Activated T-helper 2 cell treated with anti-CD3 and anti-CD28 coated beads, Interferon-gamma antibody, Interleukin-2, Interleukin-4, amounts not matched to agents 10 μg/mL and 5 μg/mL and 100 μg/mL, durations not matched to agents 14 hours and 24 hours and 36 hours (primary cell): ENCODE measurements at places on chromosomes 16 and 17. TPM values are rescaled to one million over a fixed set of nuclear protein-coding genes. Genes with fewer than 3 reads are reported as not detected.

The CD300A gene
- 16.6 and 16.7 TPM in 2 replicates for total RNA-seq

The SLC52A1 gene
- 0.14 TPM in 2 replicates for total RNA-seq

The VAT1L gene
- not detected in 2 replicates for total RNA-seq

The KRT13 gene
- not detected in 2 replicates for total RNA-seq

- DNase-seq = no peak
- H3K4me3 ChIP-seq = no peak overlapping the region
- peaks cover 2% of the 10 kb centered on the region for H3K4me1 ChIP-seq
These were observed 15.0 kb upstream of the MYLK3 start for GRCh38 chr16:46763147-46763546.

DNA sequence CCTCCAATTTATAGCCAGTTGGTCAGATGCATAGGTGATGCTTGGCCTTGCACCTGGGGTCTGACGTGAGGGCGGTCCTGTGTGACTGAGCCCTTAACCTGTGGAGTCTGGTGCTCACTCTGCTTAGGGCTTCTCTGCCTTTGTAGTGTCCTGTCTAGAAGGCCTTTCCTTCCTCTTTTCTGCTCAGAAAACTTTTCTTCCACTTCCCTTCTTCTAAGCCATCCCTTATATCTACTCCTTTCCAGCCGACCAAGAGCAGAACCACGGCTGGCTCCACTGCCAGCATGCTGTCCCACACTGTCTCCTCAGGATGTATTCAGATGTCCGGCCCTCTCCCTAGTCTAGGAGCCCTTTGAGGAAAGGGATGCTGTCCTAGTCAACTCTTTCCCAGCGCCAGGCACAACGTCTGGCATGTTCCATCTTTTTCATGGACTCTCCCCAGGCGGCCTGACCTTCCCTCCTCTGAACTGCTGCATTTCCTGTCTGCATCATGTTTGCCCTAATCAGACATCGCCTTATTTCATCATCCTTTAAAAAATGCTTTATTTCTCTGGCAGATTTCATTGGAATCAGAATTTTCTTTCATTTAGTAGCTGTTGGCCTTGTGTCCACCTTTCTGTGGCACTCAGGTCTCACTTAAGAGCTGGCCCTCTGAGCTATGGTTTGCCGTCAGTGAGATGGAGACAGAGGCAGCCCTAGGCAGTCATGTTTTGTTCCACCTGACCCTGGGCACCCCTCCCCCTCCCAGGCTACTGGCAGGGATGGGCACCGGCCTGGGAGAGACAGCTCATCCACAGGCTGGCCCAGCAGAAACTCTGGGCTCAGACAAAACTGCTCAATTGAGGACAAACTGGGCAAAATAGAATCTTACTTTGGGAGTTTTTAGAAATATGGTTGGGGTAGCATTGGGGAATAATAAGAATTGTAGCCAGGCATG is 15.5 kb upstream of the BRCA1 start:
- H3K36me3 ChIP-seq = peaks cover 19% of the 10 kb centered on the region
- H3K4me3 ChIP-seq = no peak overlapping the region
- no peak overlapping the region for H3K27ac ChIP-seq
- no peaks in the 10 kb centered on the region for H3K27me3 ChIP-seq

- no peak for DNase-seq
- peaks cover 26% of the 10 kb centered on the region for H3K4me1 ChIP-seq
- H3K27me3 ChIP-seq = no peaks in the 10 kb centered on the region
- H3K4me3 ChIP-seq = no peak overlapping the region
These were observed 17.1 kb downstream of the UNC45B start for GRCh38 chr17:35164716-35165115.

DNA sequence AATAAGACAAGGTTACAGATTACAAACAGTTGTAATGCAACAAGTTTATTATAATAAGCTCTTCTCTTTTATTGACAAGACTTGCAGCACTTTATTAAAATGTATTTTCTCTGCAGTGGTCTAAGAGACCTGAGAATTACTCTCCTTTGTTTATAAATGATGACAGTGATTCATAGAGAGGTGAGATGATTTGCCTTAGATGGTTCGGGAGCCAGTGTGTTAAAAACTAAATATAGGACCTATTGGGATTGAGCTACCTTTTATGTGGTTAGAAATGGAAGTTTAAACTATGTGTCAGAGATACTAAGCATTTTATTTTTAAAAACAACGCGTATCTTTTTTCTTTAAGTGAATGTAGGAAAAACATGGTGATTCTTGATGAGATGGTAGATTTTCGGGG is 2.9 kb upstream of the KRTAP3-3 start:
- H3K36me3 ChIP-seq = no peaks in the 10 kb centered on the region
- H3K27ac ChIP-seq = no peak overlapping the region
- H3K4me3 ChIP-seq = no peak overlapping the region
- H3K4me1 ChIP-seq = no peaks in the 10 kb centered on the region
- H3K27me3 ChIP-seq = peaks cover 39% of the 10 kb centered on the region

GRCh38 chr17:57486882-57487301 is 230.6 kb downstream of the MSI2 start:
- peaks cover 15% of the 10 kb centered on the region for H3K36me3 ChIP-seq
- no peak for DNase-seq
- H3K4me3 ChIP-seq = no peak overlapping the region
- H3K4me1 ChIP-seq = peaks cover 38% of the 10 kb centered on the region
- peak overlapping the region; percentile 13 for H3K27ac ChIP-seq

GRCh38 chr17:76537578-76538280 is at the start of gene CYGB:
Gene CYGB, minus strand, starts transcription at chr17:76537709. Its CDS starts 167 bp downstream, at chr17:76537542.
- H3K4me3 ChIP-seq = no peak within 1 kb of the TSS
- H3K27me3 ChIP-seq = peaks cover 59% of the 10 kb centered on the region
- no peaks in the 10 kb centered on the region for H3K36me3 ChIP-seq
- DNase-seq = no peak
- H3K27ac ChIP-seq = no peak within 1 kb of the TSS
- H3K4me1 ChIP-seq = no peaks in the 10 kb centered on the region

DNA sequence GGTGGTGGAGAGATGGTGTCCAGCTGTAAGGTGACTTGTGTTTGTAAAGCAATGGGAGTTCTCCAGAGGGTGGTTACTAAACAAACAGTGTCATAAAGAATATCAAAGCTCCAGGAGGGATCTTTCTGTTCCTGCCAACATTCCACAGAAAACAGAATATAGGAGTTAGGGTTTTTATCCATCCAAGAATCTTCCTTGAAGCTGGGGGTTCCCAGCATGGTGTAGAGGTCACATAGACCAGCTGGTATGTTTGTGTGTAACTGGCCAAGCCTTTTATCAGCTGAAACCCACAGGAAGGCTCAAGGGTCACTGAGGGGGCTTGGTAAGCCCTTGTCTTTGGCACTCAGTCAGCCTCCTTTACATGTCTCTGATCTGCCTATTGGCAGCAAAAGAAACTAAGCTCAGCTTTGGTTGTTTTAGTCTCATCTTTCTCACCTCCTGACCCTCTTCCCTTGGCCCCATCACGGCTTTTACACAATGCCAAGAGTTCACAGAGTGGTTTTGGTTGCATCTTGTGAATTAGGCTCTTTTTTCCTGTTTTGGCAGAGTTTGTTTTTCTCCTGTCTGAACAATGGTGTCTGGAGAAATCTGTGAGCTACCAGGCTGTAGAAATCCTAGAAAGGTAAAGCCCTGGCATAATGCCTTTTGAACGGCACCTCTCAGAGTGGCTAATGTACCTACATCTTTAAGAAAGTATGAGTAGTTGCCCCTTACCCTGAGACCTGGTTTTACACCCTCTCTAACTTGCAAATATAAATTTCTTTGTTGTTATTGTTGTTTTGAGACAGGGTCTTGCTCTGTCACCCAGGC is 4.6 kb downstream of the CNTD1 start:
- peaks cover 15% of the 10 kb centered on the region for H3K27me3 ChIP-seq
- H3K4me1 ChIP-seq = peaks cover 5% of the 10 kb centered on the region
- no peaks in the 10 kb centered on the region for H3K36me3 ChIP-seq
- H3K4me3 ChIP-seq = no peak overlapping the region
- DNase-seq = no peak

GRCh38 chr16:727291-727977 is 528 bp downstream of the HAGHL start:
- no peak overlapping the region for H3K27ac ChIP-seq
- no peaks in the 10 kb centered on the region for H3K4me1 ChIP-seq
- H3K4me3 ChIP-seq = peak overlapping the region; percentile 42
- no peaks in the 10 kb centered on the region for H3K27me3 ChIP-seq
- DNase-seq = no peak

DNA sequence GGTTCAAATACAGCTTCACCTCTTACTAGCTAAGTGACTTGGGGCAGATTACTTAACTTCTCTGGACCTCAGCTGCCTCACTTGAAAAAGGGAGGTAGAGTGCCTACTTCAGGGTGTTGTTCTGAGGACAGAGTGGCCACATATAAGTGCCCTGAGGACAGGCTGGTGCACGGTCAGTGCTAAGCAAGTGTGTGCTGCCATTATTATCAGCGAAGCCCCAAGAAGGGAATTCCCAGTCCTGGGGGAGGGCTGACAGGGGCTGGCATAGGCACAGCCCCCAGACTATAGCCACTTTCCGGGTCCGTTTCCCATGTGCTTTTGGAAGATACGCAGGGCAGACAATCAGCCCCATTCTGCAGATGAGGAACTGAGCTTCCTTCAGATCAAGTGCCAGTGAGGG is 2.5 kb downstream of the ZBTB4 start:
- no peak overlapping the region for H3K27ac ChIP-seq
- no peak for DNase-seq
- H3K27me3 ChIP-seq = no peaks in the 10 kb centered on the region
- peaks cover 37% of the 10 kb centered on the region for H3K4me1 ChIP-seq
- peaks cover 4% of the 10 kb centered on the region for H3K36me3 ChIP-seq
- H3K4me3 ChIP-seq = peak overlapping the region; percentile 6

DNA sequence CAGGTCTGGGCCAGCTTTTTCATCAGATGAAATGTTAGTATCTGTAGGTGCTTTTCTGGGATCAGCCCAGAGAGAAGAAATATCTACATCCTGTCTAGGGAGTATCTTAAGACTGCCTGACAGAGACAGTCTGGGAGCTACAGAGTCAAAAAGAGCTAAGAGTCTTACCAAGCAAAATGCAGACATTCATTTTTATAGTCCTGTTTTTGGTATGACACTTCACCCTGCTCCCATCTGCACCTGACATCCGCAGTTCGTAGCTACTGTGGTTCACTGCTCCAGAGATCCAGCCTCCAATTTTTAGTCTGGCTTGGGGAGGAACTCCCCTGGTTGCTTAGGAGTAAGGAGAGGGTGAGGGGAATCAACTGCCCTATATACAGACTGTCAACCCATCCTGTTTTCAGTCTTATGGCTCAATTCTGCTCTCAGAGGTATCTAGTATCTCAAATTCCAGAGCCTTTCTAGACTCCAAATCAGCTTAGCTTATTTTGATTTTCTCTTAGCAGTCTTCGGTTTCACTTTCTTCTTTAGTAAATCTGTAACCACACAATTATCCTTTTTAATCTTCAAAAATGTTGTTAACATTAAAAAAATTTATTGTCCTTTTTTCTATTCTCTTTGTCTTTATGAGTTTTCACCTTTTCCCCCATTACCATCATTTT is 97.8 kb downstream of the TMEM100 start:
- H3K4me1 ChIP-seq = peaks cover 7% of the 10 kb centered on the region
- H3K27ac ChIP-seq = no peak overlapping the region
- H3K27me3 ChIP-seq = peaks cover 32% of the 10 kb centered on the region

GRCh38 chr17:19720631-19721426 is 4.4 kb upstream of the SLC47A2 start:
- H3K4me1 ChIP-seq = peaks cover 4% of the 10 kb centered on the region
- H3K27me3 ChIP-seq = peaks cover 9% of the 10 kb centered on the region
- no peaks in the 10 kb centered on the region for H3K36me3 ChIP-seq
- no peak overlapping the region for H3K27ac ChIP-seq
- H3K4me3 ChIP-seq = no peak overlapping the region

DNA sequence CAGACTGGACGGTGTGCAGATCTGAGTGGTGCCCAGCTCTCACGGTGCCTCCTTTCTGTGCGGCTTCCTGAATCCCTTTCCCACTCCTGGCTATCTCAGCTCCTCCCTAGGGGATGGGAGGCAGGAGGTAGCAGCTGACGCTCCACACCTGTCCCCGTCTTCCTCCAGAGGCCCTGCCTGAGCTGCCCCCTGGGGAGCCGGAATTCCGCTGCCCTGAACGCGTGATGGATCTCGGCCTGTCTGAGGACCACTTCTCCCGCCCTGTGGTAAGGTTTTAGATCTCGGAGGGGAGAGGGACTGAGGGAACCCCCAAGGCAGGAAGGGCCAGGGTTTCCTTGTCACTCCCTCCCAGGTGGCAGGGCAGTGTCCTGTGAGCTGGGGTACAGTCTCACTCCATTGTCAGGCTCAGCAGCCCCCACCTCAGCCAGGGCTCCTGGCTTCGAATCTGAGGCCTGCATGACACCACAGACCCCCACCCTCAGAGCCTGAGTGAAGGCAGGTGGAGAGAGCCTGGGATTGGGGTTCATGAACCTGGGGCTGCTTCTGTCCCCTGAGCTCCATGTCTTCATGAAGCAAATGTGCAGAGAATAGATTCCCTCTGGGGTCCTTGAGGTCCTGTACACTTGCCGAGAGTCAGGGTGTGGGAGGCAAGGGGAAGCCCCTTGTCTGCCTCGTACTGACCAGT is 6.6 kb downstream of the DEF8 start:
- peaks cover 12% of the 10 kb centered on the region for H3K36me3 ChIP-seq
- peaks cover 3% of the 10 kb centered on the region for H3K27me3 ChIP-seq
- no peak overlapping the region for H3K27ac ChIP-seq
- H3K4me1 ChIP-seq = peaks cover under 1% of the 10 kb centered on the region
- no peak for DNase-seq

DNA sequence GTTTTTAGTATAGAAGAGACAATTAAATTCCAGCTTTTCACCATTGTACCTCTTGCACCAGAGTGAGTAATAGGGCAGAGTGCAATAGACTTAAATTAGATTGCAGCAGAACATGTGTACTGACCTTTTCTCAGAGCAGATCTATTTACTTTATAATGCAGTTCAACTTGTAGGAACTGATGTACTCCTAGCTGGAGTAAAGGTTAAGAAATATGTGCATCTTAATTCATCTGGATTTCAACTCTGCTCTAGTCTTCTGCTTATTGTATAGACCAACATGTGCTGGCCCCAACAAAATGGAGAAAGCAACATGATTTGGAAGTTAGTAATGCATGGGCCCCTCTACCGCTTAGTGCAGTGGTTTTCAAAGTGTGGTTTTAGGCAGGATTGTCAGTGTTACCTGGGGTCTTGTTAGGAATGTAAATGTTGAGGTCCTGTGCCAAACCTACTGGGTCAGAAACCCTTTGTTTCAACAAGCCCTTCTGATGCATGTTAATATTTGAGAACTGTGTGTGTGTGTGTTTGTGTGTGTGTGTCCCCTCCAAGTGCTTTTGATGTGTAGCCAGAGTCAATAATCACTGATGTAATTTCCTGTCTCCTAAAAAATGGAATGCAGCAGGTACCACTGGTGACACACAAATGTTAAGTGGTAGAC is 138.6 kb downstream of the TOX3 start:
- H3K4me1 ChIP-seq = no peaks in the 10 kb centered on the region
- no peaks in the 10 kb centered on the region for H3K36me3 ChIP-seq
- DNase-seq = no peak
- H3K27ac ChIP-seq = no peak overlapping the region
